ENCODE measurements at places on chromosomes 16 and 17.

- DNase-seq: no peak
Observed at GRCh38 chr16:81550432-81550808, 105.8 kb downstream of the CMIP start.

DNA sequence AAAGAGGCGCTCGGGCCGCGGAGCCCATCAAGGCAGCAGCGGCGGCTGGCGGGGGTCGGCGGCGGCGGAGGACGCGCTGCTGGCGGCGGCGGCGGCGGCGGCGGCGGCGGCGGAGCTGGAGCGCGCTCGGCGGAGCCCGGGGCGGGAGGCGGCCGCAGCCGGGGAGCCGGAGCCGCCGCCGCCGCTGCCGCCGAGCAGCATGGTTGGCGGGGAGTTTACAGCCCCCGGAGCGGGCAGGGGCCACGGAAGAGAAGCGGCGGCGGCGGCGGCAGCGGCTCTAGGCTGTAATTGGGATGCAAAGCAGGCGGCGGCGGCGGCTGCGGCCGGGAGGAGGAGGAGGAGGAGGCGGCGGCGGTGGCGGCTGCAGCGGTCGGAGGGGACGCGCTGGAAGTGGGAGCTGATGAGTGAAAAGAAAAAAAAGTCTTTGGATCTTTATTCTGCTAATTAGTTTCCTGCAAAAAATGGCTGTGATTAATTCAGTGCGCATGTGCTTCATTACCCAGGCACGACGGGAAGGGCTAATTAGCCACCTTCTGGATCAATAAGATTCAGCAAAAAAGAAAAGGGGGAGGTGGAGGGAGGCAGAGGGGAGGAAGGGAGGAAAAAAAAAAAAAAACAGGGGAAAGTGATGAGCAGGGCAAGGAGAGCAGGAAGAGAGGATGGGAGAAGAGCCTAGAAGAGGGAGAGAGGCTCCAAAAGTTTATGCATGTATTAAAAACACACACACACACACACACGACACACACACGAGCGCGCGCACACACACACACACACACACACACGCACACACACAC lies 10.9 kb upstream of the ZFHX3 start:
- DNase-seq: no peak

GRCh38 chr16:78749745-78750268 lies 650.4 kb downstream of the WWOX start:
- no peak for DNase-seq

DNA sequence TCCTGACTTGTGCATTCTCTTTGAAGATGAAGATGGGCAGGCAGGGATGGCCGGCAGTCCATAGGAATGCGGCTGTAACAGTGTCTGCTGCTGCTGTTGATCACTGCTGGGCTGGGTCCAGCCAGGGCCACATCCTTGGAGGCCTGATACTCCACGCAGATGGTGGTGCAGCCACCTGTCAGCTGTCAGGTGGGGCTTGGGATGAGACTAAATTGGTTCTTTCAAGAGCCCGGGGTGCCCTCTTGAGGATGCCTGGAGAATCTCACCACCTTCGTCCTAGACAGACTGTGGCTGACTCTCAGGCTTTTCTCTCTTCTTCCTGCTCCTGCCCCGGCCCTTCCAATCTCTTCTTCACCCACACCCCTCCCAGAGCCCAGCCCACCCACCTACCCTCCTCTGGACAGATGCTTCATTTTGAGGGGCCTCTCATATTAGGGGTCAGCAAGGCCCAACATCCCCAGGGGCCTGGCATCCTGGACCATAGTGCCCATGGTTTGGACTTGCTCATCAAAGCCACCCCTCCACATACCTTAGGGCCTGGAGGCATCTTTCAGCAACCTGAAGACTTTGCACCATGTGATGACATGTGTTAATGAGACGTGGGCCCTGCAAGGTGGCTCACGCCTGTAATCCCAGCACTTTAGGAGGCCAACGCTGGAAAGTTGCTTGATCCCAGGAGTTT lies 19.1 kb downstream of the OSBPL7 start:
- DNase-seq: no peak

Data from BJ (cell line).